Fibroblast of the aortic adventitia (primary cell): ENCODE measurements at places on chromosomes 1 and 21. TPM values are rescaled to one million over a fixed set of nuclear protein-coding genes. Genes with fewer than 3 reads are reported as not detected.

Gene ITGB2
- 0.09 TPM in 1 of 2 replicates, not detected in the other for total RNA-seq

Gene SLC44A5
- total RNA-seq = 0.45 TPM in 1 of 2 replicates, not detected in the other

Gene OR2M5
- total RNA-seq = not detected in 2 replicates

Gene IGSF3
- total RNA-seq = 0.27 TPM in 1 of 2 replicates, not detected in the other

Gene SLC16A1
- 65.5 and 71.9 TPM in 2 replicates for total RNA-seq

Gene C1orf115
- total RNA-seq = 0.09 TPM in 1 of 2 replicates, not detected in the other

Gene ETV3L
- total RNA-seq = not detected in 2 replicates

Gene INAVA
- total RNA-seq = not detected in 2 replicates

Gene FMN2
- 8.1 and 34.5 TPM in 2 replicates for total RNA-seq

Gene SPRR1B
- not detected in 2 replicates for total RNA-seq

Gene SETSIP
- total RNA-seq = not detected in 2 replicates

Gene NUF2
- 1.2 and 25.8 TPM in 2 replicates for total RNA-seq

Gene LRRC53
- total RNA-seq = not detected in 2 replicates

Gene CNKSR1
- 0.27 TPM in 1 of 2 replicates, not detected in the other for total RNA-seq

Gene ZNF684
- 5.6 and 7.0 TPM in 2 replicates for total RNA-seq

Gene UBL4B
- total RNA-seq = not detected in 2 replicates

Gene SPRR2E
- not detected in 2 replicates for total RNA-seq

Gene C1QC
- not detected in 2 replicates for total RNA-seq

Gene CAPN8
- not detected in 2 replicates for total RNA-seq

Gene TNFRSF1B
- 7.3 and 10.7 TPM in 2 replicates for total RNA-seq

Gene SLC45A1
- 2.0 TPM in 2 replicates for total RNA-seq

Gene OR2T11
- not detected in 2 replicates for total RNA-seq
